HAP-1 (cell line): ENCODE measurements at places on chromosomes 12 and 14.

DNA sequence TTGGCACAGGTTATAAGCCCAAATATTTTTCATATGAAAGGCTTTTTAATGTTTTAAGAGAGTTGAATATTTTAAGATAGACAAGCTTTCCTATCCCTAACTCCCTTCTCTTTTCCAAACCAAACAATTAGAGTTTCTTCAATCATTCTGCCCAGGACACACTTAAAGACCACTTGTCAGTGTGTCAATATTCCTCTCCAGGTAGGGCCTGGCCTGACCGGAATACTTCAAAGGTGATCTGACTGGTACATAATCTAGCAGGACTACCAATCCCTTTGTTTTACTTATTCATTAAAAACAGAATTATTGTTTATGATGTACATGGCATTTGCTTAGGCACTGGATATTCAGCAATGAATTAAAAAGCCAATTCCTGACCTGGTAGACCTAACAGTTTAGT, 24.2 kb upstream of the SNRPF start:
- no peak for DNase-seq

DNA sequence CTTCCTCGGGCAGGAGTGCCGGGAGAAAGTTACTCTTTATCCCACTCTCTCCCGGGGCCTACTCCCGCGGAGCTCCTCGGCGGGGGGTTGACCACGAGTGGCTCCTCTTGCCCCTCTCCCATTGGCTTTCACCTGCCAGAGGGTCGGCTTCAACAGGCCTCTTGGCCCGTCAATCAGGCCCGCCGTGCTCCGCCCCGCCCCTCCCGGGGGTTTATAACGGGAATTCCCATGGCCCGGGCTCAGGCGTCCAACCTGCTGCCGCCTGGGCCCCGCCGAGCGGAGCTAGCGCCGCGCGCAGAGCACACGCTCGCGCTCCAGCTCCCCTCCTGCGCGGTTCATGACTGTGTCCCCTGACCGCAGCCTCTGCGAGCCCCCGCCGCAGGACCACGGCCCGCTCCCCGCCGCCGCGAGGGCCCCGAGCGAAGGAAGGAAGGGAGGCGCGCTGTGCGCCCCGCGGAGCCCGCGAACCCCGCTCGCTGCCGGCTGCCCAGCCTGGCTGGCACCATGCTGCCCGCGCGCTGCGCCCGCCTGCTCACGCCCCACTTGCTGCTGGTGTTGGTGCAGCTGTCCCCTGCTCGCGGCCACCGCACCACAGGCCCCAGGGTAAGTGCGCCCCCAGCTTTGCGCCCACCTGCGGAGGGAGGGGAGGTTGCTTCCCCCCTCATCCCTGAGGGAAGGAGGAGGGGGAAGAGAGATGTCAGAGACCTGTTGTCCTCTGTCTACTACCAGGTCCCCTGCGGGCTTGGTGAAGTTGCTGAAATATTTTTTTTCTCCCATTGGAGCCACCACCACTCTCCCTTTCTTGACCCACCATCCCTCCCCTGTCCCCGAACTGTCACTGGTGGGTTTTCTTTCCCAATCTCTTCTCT, at the start of gene SMOC1:
TSS of gene SMOC1 (plus strand) at position 242 of the 869 bp plus-strand sequence. CDS start at position 505, 263 bp downstream.
- DNase-seq: peak; percentile 12

DNA sequence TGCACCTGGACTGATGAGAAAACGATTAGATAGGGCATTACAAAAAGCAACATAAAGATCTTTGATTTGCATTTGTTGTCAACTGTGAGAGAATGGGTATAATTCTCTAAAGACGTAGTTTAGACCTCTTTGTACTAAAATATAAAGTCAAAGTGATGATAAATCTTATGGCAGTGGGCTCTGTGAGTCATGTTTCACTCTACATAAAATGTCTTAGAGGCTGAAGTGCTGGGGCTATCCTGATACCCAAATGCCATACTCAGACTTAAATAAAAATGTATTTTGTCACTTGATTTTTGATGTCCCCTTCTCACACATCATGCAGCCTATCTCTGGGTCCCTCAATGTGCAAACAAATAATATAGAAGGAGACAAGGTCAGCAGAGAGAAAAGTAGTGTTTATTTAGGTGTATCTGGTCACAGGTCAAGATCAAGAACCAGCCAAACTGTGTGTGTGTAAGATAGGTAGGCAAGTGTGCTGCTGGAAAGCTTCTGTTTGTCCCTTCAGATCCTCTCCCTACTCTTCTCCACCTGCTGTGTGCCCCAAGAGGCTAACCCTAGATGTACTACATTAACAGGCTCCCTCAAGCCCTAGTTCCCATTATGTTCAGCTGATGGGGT, 7.0 kb upstream of the NIN start:
- no peak for DNase-seq

DNA sequence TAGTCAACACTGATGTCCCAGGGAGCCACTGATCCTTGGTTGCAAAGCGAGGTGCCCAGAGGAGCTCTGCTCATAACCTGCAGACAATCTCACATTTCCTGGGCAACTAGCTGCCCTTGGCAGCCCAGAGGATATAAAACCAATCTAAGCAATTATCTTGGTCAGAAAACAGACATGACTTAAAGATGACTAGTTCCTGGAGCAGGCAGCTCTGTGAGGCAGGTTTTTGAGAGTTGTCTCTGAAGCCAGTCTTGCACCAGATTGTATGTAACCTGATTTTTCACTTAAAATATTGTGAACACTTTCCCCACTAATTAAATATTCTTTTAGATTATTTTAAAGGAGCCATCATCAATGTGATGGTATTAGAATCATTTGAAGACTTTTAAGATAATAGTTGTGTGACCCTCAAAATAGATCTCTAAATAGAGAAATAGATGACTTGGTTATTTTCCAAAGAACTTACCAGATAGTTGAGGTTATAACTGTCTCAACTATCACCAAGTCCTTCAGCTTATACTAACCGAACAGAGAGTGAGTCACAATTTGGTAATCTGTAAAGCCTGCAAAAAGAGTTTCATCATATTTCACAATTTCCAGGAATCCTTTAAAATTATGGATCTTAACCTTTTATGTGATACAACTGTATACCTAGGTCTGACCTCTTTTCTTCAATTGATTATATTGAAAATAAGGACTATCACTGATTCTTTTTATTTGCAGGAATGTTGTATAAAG, 75.9 kb downstream of the LIN7A start:
- DNase-seq: no peak

DNA sequence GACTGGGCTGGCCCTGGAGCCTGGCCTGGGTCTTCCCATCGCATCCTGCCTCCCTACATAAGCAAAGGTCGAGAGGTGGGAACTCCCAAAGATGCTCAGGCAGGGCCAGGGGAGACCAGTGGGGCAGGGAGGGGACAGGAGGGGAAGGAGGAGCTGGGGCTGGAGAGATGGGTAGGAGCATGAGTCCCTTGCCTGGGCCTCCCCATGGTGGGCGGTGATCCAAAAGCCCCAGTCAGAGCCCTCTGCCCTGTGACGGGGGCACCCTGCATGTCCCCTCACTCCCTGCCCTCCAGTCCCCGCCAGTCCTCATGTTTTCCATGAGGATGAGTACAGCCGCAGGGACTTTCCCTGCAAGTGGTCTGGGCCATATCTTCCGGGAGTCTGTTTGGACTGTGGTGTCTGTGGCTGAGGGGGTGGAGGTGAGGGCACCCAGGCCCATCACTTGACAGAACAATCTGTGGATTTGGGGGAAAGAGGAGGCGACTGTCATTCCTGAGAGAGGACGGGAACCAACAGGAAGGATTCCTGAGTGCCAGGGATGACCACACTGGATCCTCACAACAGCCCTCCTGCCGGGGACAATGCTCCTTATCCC, 9.3 kb downstream of the BDKRB2 start:
- DNase-seq: no peak

- peak; percentile 73 for DNase-seq
Observed at GRCh38 chr14:31090883-31091764, 64.9 kb upstream of the STRN3 start.

DNA sequence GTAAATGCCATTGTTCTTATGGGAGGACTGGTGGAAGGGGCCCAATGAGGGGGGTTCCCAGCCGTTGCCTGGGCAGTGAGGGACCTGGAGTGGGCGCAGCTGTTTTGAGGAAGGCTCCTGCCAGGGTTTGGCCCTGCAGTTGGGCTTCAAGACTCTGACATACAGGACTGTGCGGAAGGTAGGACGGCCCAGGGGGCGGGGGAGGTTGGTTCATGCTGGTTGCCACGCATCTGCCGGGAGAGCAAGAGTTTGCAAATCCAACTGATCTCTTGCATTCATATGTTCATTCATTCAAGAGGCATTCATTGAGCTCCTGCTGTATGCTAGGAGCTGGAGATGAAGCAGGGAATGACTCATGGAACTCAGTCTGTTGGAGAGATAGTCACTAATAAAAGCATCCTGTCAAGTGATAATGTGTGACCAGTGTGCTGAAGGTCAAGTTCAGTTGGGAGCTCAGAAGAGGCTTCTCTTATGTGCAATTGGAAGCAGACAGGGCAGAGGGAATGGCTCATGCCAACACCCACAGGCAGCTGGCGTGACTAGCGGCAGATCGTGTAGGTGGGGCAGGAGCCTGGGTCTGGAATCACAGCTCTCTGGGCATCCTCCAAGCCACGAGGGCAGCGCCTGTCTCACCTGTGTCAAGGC, 7.8 kb downstream of the SH2B3 start:
- peak; percentile 24 for DNase-seq

- no peak for DNase-seq
Observed at GRCh38 chr12:56164345-56164729, 6.2 kb downstream of the MYL6 start.
